ENCODE measurements at places on chromosomes 7 and 10.

DNA sequence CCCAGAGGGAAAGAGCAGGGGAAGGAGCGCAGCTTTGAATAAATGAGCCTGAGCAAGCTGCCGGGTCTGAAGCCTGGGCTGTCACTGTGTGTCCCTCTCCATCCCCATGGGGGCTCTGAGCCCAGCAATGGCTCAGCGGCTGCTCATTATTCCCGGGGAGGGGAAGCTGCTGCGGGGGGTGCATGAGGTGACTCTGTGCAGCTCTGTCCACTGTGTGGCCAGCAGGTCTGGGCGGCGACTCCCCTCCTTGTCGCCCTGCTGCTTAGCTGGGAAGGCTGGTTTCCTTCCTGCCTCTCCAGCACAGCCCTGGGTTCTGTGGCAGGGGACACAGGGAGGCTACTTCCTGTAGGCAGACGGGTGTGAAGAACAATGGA, 234.2 kb downstream of the PRPF18 start:
- DNase-seq, result no peak
- no peaks in the 10 kb centered on the region for H3K4me1 ChIP-seq
- H3K27me3 ChIP-seq, result no peaks in the 10 kb centered on the region
- H3K27ac ChIP-seq, result peak overlapping the region; percentile 35
- no peaks in the 10 kb centered on the region for H3K36me3 ChIP-seq

- H3K27me3 ChIP-seq, result no peaks in the 10 kb centered on the region
- no peak overlapping the region for H3K27ac ChIP-seq
- H3K4me3 ChIP-seq, result no peak overlapping the region
- H3K4me1 ChIP-seq, result peaks cover 12% of the 10 kb centered on the region
Measured at GRCh38 chr10:122503012-122503411, 41.7 kb downstream of the HTRA1 start.

DNA sequence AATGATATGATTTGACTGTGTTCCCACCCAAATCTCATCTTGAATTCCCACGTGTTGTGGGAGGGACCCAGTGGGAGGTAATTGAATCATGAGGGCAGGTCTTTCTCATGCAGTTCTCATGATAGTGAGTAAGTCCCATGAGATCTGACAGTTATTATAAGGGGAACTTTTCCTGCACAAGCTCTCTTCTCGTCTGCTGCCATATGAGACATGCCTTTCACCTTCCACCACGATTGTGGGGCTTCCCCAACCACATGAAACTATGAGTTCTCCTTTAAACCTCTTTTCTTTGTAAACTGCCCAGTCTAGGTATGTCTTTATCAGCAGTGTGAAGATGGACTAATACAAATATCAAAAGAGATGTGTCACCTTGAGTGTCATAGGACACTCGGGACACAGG, 502.7 kb upstream of the PODXL start:
- H3K4me3 ChIP-seq, result no peak overlapping the region
- H3K4me1 ChIP-seq, result no peaks in the 10 kb centered on the region
- DNase-seq, result no peak
- no peaks in the 10 kb centered on the region for H3K27me3 ChIP-seq

DNA sequence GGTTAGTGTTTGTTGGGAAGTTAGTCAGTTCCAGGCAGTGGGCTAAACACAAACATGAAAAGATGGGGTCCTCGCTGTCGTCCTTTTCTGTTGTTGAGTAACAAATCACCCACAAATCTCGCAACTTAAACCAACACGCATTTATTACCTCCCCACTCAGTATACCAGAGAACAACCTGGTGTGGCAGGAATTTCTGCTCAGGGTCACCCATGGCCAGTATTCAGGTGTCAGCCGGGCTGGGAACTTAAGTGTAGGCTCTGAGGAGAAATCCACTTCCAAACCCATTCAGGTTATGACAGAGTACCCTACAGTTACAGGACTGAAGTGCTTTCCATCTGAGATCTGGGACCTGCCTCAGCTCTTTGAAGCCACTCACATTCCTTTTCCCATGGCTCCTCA, 73.6 kb upstream of the SP4 start:
- no peaks in the 10 kb centered on the region for H3K27me3 ChIP-seq
- H3K4me3 ChIP-seq, result no peak overlapping the region
- H3K36me3 ChIP-seq, result no peaks in the 10 kb centered on the region
- DNase-seq, result no peak
- no peaks in the 10 kb centered on the region for H3K4me1 ChIP-seq
- no peak overlapping the region for H3K27ac ChIP-seq

- no peaks in the 10 kb centered on the region for H3K27me3 ChIP-seq
- H3K4me1 ChIP-seq, result no peaks in the 10 kb centered on the region
- DNase-seq, result no peak
- H3K27ac ChIP-seq, result no peak overlapping the region
- H3K4me3 ChIP-seq, result no peak overlapping the region
- no peaks in the 10 kb centered on the region for H3K36me3 ChIP-seq
Measured at GRCh38 chr10:63068246-63068645, 64.9 kb upstream of the NRBF2 start.

DNA sequence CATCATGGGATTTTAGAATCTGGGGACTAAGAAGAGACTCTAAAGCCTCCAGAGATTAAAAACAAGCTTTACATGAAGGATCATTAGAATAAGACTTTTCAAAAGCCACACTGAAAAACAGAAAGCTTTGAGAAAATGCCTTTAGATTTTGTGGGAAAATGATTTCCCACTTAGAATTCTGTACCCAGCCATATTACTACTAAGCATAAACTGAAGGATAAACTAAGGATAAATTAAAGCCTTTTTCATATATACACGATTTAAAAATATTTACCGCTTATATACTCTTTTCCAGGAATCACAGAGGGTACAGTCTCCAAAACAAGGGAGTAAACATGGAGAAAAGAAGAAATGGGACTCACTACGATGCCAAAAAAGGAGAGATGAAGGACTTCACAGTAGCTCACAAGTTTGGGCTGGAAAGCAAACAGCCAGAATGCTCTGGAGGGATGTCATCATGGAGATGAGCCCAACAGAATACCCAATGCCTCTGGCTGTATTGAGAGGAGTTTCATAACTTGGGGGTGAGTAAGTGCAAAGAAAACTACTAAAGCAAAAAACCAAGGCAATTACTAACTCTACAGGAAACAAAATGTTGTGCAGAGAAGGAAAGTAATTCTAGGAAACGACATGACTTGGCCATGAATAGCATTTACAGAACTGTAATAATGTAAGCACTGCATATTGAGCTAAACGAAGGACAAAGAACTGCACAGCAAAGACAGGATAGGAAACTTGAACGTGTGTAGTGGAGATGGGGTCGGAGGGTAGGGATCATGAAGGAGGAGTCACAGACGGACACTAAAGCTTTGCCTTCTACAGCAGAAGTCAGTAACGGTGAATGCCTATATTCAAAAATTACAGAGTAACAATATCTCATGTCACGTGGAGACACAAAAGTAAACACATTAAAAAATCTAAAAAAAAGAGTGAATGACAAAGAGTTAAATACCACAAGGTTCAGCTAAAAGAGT, 61.4 kb upstream of the ASAH2 start:
- no peak overlapping the region for H3K27ac ChIP-seq
- peaks cover 4% of the 10 kb centered on the region for H3K4me1 ChIP-seq
- no peak for DNase-seq
- H3K27me3 ChIP-seq, result no peaks in the 10 kb centered on the region
- H3K36me3 ChIP-seq, result no peaks in the 10 kb centered on the region
- H3K4me3 ChIP-seq, result no peak overlapping the region

DNA sequence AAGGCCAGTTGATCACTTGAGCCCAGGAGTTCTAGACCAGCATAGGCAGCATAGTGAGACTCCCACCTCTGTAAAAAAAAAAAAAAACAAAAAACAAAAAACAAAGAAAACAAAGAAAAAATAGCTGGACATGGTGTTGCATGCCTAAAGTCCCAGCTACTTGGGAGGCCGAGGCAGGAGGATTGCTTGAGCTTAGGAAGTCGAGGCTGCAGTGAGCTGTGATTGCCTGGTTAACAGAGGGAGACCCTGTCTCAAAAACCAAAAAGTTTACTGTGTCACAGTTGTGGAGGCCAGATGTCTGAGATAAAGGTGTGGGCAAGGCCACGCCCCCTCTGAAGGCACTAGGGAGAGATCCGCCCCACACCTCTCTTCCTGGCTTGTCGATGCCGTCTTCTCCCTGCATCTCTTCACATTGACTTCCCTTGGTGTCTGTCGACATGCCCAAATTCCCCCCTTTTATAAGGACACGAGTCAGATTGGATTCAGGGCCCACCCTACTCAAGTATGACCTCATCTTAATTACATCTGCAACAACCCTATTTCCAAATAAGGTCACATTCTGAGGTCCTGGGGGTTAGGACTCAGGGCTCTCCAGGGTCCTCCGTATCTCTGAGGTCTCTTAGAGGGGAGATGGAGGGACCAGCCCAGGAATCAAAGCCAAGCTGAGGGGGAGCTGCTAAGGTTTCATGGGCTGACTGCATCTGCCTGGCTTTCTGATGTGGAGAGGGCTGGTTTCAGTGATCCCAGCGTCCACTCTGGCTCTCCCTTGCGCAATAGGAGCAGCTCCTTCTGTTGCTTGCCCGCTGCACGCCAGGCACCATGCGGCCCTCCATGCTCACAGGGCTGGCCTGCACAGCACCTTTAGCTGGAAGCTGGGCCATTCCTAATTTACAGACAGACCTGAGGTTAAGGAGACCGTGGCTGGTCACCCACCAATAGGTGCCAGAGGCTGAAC, 23.1 kb downstream of the AGAP3 start:
- no peak for DNase-seq
- H3K4me3 ChIP-seq, result no peak overlapping the region
- H3K27ac ChIP-seq, result no peak overlapping the region
- H3K27me3 ChIP-seq, result no peaks in the 10 kb centered on the region
- H3K4me1 ChIP-seq, result peaks cover 3% of the 10 kb centered on the region

- H3K27ac ChIP-seq, result no peak overlapping the region
- no peak for DNase-seq
- H3K36me3 ChIP-seq, result no peaks in the 10 kb centered on the region
- no peaks in the 10 kb centered on the region for H3K4me1 ChIP-seq
- no peaks in the 10 kb centered on the region for H3K27me3 ChIP-seq
Measured at GRCh38 chr10:45457487-45457886, 83.5 kb downstream of the ALOX5 start.

- H3K27ac ChIP-seq, result no peak overlapping the region
- peaks cover 19% of the 10 kb centered on the region for H3K36me3 ChIP-seq
- no peak overlapping the region for H3K4me3 ChIP-seq
- no peaks in the 10 kb centered on the region for H3K27me3 ChIP-seq
- no peak for DNase-seq
Measured at GRCh38 chr7:2357165-2357564, 2.5 kb downstream of the EIF3B start.

DNA sequence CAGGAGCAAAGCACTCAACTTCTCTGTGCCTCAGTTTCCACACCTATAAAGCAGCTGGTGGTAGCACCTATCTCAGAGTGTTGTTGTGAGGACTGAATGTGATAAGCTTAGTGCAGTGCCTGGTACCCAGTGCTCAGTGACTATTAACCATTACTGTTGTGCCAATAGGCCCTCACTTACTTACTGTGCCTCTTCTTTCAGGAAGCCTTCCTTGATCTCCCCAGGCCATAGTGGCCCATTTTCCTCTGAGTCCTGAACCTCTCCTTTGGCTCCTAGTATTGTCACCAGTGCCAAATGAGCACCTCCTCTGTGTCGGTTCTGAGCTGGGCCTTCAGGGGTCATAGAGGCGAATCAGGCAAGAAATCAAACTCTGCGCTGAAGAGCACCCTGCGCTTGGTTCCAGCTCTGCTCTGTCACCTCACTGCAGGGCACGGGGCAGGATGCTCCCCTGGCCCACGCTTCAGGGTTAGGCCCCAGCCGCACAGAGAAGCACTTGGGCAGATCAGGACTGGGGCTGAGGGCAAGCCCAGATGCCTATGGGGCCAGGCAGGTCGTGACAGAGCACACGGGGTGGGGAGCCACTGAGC, 2.5 kb downstream of the CALHM1 start:
- H3K4me3 ChIP-seq, result no peak overlapping the region
- no peaks in the 10 kb centered on the region for H3K27me3 ChIP-seq
- DNase-seq, result no peak
- no peak overlapping the region for H3K27ac ChIP-seq
- peaks cover 8% of the 10 kb centered on the region for H3K4me1 ChIP-seq

GRCh38 chr7:99943641-99944496, 14.4 kb upstream of the GJC3 start:
- peak overlapping the region; percentile 74 for H3K27ac ChIP-seq
- no peaks in the 10 kb centered on the region for H3K27me3 ChIP-seq
- no peaks in the 10 kb centered on the region for H3K4me1 ChIP-seq
- no peaks in the 10 kb centered on the region for H3K36me3 ChIP-seq
- H3K4me3 ChIP-seq, result no peak overlapping the region
- DNase-seq, result no peak

GRCh38 chr10:15266117-15266516, 97.6 kb upstream of the NMT2 start:
- no peak overlapping the region for H3K4me3 ChIP-seq
- H3K4me1 ChIP-seq, result peaks cover 11% of the 10 kb centered on the region
- DNase-seq, result no peak
- no peaks in the 10 kb centered on the region for H3K36me3 ChIP-seq

DNA sequence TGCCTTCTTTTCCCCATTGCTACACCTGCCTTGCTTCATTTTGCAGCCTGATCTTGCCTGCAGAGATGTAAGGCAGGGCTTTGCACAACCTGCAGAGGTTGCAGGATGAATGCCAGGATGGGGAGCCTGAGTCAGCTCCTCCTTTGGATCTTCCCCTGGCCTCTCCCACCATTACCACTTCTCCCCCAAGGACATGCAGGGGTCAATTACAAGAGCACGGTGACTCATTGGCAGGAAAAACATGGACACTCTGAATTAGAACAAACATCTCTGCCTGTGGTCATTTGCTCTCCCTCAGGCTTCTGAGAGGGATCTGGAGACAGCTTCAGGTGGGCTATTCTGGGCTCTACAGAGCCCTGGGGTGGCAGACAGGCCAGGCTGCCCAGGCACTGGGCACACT, 89.2 kb downstream of the HERPUD2 start:
- no peaks in the 10 kb centered on the region for H3K4me1 ChIP-seq
- H3K27me3 ChIP-seq, result no peaks in the 10 kb centered on the region
- no peak overlapping the region for H3K27ac ChIP-seq
- no peak overlapping the region for H3K4me3 ChIP-seq
- no peaks in the 10 kb centered on the region for H3K36me3 ChIP-seq

DNA sequence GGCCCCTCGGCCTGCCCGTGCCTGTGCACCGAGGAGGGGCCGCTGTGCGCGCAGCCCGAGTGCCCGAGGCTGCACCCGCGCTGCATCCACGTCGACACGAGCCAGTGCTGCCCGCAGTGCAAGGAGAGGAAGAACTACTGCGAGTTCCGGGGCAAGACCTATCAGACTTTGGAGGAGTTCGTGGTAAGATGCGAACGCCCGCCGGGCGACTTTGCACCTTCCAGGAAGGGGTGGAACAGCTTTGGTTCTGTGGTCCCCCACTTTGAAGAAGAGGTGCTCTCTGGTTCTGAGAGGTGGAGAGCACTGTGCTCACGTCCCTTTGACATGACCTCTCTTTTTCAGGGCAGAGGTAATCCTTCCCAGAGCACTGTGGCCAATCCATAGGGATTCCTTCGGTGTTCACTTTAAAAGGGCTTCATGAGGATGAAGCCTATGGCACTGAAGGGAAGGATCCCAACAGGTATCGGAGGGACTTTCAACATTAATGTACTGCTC, 2.6 kb downstream of the VWC2 start:
- peak overlapping the region; percentile 8 for H3K4me3 ChIP-seq
- no peaks in the 10 kb centered on the region for H3K36me3 ChIP-seq
- no peak for DNase-seq
- peaks cover 47% of the 10 kb centered on the region for H3K27me3 ChIP-seq
- H3K4me1 ChIP-seq, result peaks cover 36% of the 10 kb centered on the region

All from tibial nerve (tissue), 4 donors.